Naive thymus-derived CD4-positive, alpha-beta T cell (primary cell): ENCODE measurements at places on chromosomes 13 and 19.

DNA sequence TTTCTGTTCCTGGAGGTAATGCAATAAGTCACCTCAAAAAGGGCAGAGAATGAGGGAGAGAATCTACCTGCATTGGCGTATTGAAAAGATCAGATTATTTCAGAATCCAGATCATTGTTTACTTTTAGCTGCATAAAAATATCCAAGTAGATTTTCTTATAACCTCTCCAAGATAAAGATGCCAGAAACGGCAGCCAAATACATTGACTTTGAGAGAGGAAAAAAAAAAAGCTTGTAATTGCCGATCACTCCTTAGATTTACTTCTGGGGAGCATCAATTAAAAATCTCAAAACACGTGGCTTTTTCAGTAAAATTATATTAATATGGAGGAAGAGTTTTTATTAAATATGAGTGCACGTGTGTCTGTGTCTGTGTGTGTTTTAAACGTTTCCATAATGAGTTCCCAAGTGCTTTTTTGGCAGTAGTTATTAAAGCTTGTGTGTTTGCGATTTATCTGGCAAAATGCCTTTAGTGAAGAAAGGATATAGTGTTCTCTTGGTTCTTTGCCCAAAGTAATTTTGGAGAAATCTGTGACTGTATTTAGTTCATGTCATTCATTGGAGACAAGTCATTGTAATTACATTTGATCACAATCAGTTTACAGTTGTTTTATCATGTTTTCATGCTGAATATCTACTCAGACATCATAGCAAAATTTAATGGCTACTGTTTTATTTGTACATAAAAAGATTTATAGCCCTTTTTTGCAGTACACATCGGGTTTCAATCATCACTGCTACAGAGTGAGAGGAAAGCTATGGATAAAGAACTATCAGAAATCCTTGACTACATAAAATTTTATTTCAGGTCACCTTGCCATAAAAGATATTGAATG lies 176.1 kb downstream of the TM9SF2 start:
- no peaks in the 10 kb centered on the region for H3K27me3 ChIP-seq
- H3K4me1 ChIP-seq: no peaks in the 10 kb centered on the region
- no peak for DNase-seq
- H3K4me3 ChIP-seq: no peak overlapping the region
- H3K27ac ChIP-seq: no peak overlapping the region

DNA sequence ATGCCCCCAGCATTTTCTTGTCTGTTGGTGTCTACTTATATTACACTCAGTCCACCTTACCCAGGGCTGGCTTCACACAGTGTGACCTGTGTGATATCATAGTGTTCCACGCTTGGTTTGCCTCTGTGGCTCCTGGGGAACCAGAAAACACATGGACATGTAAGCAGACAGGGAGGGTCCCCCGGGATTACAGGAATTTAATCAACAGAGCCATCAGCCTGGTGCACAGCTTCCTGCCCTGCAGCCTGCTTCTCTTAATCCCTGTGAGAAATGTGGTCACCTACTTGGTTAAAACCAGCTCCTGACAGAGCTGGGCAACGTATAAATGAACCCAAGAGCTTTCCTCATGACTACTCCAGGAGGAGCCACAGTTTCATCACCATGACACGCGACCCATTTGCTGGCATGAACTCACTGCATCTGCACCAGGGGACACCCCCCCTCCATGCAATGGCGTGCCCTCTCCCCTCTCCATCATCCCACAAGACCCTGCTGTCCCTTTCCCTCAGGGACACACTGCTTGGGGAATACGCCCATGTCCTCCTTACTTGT lies 152.1 kb downstream of the UQCRFS1 start:
- DNase-seq: no peak
- H3K4me1 ChIP-seq: no peaks in the 10 kb centered on the region
- H3K27ac ChIP-seq: no peak overlapping the region

GRCh38 chr13:111153977-111154332 lies 38.8 kb downstream of the ARHGEF7 start:
- no peaks in the 10 kb centered on the region for H3K36me3 ChIP-seq
- H3K27me3 ChIP-seq: no peaks in the 10 kb centered on the region
- no peak for DNase-seq

DNA sequence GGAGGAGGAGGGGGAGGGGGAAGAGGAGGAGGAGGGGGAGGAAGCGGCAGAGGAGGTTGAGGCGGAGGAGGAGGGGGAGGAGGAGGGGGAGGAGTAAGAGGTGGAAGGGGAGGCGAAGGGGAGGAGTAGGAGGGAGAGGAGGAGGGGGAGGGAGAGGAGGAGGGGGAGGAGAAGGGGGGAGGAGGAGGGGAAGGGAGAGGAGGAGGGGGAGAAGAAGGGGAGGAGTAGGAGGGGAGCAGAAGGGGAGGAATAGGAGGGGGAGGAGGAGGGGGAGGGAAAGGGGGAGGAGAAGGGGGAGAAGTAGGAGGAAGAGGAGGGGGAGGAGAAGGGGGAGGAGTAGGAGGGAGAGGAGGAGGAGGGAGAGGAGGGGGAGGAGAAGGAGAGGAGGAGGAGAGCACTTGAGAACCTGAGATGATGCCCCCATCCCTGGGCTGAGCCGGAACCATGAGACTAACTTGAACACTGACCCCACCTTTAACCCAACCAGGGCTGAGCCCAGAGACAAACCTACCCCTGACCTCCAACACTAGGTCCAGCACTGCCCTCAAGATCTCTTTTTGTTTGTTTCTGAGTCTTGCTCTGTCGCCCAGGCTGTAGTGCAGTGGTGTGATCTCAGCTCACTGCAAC lies 12.6 kb downstream of the ABCA7 start:
- H3K4me1 ChIP-seq: peaks cover 6% of the 10 kb centered on the region
- H3K4me3 ChIP-seq: no peak overlapping the region
- no peaks in the 10 kb centered on the region for H3K27me3 ChIP-seq
- peaks cover 57% of the 10 kb centered on the region for H3K36me3 ChIP-seq
- no peak overlapping the region for H3K27ac ChIP-seq

- no peak overlapping the region for H3K27ac ChIP-seq
- H3K4me3 ChIP-seq: no peak overlapping the region
- no peaks in the 10 kb centered on the region for H3K36me3 ChIP-seq
- no peaks in the 10 kb centered on the region for H3K27me3 ChIP-seq
These were observed 16.9 kb upstream of the CD22 start for GRCh38 chr19:35311901-35312665.

- no peaks in the 10 kb centered on the region for H3K27me3 ChIP-seq
- H3K4me1 ChIP-seq: no peaks in the 10 kb centered on the region
- no peak overlapping the region for H3K27ac ChIP-seq
- H3K4me3 ChIP-seq: no peak overlapping the region
These were observed 449.8 kb downstream of the FGF9 start for GRCh38 chr13:22120646-22121045.

DNA sequence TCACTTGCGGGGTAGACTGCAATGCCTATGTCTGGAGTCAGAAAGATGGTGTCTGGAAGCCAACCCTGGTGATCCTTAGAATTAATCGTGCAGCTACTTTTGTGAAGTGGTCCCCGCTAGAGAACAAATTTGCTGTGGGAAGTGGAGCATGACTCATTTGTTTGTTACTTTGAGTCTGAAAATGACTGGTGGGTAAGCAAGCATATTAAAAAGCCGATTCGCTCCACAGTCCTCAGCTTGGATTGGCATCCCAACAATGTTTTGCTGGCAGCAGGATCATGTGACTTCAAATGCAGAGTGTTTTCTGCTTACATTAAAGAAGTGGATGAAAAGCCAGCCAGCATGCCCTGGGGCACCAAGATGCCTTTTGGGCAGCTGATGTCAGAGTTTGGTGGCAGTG lies 9.5 kb upstream of the ERVV-1 start:
- no peaks in the 10 kb centered on the region for H3K4me1 ChIP-seq
- no peaks in the 10 kb centered on the region for H3K27me3 ChIP-seq
- no peaks in the 10 kb centered on the region for H3K36me3 ChIP-seq
- DNase-seq: no peak
- no peak overlapping the region for H3K4me3 ChIP-seq

DNA sequence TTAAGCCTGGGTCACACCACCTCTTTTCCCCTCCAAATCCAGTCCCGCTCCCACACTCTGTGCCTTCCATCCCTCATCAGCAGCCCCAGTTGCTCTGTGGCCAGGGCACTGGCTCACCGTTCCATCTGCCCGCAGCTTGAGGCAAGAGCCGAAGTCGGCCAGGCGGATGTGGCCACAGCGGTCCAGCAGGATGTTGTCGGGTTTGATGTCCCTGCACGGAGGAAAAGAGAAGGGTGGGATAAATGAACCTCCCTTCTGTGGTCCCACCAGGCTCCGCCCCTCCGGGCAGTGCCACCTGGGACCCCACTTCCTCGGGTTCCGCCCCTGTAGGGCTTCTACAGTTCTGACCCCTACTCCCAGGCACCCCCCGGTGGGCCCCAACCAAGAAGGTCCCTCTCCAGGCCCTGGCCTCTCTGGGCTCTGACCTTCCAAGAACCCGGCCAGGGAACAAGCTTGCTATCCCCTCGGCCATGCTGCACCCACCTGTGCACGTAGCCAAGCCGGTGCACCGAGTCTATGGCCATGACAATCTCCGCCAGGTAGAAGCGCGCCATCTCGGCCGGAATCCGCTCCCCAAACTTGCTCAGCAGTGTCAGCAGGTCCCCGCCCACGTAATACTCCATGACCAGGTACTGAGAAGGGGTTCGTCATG lies 4.2 kb downstream of the DMPK start:
- peaks cover 15% of the 10 kb centered on the region for H3K36me3 ChIP-seq
- H3K4me1 ChIP-seq: peaks cover 7% of the 10 kb centered on the region
- H3K27me3 ChIP-seq: peaks cover 18% of the 10 kb centered on the region
- no peak overlapping the region for H3K27ac ChIP-seq
- H3K4me3 ChIP-seq: no peak overlapping the region
- DNase-seq: no peak

DNA sequence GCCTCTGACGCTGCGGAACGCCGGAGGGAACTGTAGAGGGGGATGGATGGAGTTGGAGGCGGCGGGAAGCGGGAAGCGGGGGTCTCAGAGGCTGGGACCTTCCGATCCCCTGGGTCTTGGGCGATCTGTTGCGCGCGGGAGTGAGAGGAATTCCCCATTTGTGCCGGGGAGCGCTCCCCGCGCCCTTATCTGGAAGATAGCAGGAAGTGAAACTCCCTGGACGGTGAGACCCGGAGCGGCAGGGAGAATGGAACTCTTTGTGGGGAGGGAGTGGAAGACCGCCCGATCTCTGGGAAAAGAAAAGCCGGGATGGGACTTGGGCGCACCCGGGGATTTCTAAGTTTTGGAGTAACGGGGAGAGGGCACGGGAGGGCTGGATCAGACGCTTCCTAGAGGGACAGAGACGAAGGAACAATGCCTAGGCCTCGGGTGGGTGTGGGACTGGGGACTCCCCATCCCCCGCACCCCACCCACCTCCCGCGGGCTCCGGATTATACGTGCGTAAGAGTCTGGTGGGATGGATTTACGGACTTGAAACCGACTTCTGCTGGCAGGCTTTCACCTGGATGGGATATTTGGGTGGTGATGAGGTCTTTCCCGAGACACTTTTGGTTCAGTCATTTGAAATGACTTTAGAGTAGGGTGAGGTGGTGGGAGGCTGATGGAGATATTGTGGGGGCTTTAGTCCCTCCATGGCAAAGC lies 495 bp downstream of the LSR start:
- H3K4me3 ChIP-seq: peak overlapping the region; percentile 81
- no peaks in the 10 kb centered on the region for H3K36me3 ChIP-seq

DNA sequence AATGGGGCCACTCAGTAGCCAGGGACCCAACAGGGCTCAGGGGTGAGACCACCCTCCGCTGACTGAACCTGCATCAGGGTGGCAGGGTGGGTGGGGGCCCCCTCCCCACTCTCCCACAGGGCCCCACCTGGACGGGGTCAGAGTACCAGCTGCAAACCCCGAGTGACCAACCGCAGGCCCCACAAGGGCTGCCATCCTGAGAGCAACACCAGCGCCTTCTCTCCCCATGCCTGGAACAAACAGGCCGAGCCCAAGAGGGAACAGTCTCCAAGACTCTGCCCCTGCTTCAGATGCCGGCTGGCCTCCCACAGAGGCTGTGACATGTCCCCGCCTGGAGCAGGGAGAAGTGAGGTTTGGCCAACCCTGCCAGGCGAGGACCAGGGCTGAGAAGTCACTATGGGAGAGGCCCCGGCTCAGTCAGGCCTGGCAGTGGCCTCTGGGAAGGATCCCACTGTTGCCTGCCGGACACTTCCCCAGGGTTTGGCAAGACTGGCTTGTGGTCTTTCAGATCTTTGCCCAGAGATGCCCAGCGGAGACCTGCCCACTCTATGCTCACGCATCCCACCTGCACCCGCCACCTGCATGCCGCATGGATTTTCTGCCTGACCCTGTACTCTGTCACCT lies 27.2 kb downstream of the MPND start:
- H3K27me3 ChIP-seq: no peaks in the 10 kb centered on the region
- peak overlapping the region; percentile 68 for H3K27ac ChIP-seq

DNA sequence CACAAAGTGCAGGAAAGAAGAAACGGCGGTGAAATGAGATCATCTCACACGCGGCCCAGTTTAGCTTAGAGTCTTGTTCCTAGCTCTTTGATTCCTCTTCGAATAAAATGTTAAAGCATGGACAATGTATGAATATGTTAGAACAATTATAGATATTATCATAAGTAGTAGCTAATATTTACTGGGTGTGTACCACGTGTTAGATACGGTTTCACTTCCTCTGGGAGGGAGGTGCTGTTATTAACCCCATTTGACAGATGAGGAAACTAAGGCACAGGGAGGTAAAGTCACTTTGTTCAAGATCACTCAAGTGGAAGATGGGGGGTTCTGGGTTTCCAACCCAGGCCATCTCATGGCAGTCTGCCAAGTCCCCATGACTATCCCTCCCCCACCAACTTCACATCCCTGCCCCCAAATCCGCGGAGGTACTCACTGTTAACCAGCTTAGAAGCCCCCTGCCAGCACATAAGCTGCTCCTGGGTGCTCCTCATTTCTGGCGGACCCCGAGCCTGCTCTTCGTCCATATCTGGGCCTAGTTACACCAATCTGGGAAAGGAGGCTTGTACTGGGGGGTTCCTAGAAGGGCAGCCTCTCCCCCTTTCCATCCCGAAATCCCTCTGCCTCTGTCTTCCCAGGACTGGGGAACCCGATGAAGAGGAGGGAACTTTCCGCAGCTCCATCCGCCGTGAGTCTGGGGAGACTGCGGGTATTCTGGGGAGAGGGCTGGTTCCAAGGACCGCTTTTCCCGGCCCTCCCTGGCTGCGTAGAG lies 1.0 kb upstream of the FXYD7 start:
- no peak overlapping the region for H3K27ac ChIP-seq
- H3K36me3 ChIP-seq: no peaks in the 10 kb centered on the region
- DNase-seq: no peak
- H3K4me3 ChIP-seq: peak overlapping the region; percentile 65
- no peaks in the 10 kb centered on the region for H3K27me3 ChIP-seq

- H3K4me3 ChIP-seq: no peak overlapping the region
- H3K36me3 ChIP-seq: no peaks in the 10 kb centered on the region
- no peak overlapping the region for H3K27ac ChIP-seq
- H3K27me3 ChIP-seq: no peaks in the 10 kb centered on the region
- DNase-seq: no peak
These were observed 30.3 kb downstream of the SHISA2 start for GRCh38 chr13:26021516-26021915.

DNA sequence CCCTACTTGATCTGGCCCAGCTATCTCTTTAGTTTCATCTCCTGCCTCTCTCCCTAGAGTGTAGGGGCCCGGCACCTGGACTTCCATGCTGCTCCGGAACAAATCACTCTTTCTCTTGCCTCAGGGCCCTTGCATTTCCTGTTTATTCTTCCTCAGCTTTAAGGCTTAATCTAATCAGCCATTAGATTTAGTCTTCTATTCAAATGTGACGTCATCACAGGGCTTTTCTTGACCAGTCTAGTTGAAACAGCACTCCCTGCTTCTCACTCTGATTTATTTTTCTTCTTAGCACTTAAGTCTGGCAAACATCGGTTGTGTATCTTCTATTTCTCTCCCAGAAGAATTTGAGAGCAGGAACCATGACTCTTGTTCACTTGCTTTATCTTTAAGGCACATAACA lies 564.1 kb downstream of the EFNB2 start:
- H3K27ac ChIP-seq: no peak overlapping the region
- H3K36me3 ChIP-seq: no peaks in the 10 kb centered on the region
- no peaks in the 10 kb centered on the region for H3K4me1 ChIP-seq
- no peaks in the 10 kb centered on the region for H3K27me3 ChIP-seq
- DNase-seq: no peak
